ENCODE measurements at places on chromosomes 7 and 10.

GRCh38 chr10:111379534-111380187 is 302.8 kb downstream of the ADRA2A start:
- no peak for DNase-seq

DNA sequence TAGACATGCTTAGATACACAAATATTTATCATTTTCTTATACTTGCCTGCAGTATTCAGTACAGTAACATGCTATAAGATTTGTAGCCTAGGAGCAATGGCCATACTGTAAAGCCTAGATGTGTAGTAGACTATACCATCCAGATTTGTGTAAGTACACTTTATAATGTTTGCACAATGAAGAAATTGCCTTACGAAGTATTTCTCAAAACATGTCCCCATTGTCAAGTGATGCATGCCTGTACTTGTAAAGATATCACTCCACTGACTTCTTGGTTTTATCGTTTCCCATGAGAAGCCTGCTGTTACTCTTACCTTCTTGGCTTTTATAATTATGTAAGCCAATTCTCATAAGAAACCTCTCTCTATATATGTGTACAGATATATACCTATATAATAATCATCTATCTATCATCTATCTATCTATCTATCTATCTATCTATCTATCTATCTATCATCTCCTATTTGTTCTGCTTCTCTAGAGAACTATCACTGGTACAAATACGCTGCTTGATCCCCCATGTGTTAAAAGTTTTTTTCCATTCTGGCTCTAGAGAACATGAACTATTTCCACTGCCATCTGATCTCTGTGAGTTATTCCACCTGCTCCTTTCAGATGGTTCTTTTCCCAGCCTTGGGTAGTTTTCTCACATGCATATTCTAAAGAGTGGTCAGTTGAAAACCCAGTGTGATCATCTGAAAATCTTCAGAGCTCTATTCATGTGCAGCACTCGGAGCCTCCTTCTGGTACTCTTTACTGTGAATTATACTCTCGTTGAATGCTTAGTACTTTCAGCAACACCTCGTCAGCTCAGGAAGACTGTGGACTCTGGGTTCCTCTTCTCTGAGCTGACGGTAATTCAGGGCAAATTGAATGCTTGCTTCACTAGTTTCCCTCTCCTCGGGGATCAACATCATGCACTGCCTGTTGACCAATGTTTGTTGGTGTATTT is 14.5 kb upstream of the VCL start:
- DNase-seq, result no peak

- DNase-seq, result peak; percentile 58
Observed at GRCh38 chr10:95506056-95506737, 55.0 kb downstream of the SORBS1 start.

DNA sequence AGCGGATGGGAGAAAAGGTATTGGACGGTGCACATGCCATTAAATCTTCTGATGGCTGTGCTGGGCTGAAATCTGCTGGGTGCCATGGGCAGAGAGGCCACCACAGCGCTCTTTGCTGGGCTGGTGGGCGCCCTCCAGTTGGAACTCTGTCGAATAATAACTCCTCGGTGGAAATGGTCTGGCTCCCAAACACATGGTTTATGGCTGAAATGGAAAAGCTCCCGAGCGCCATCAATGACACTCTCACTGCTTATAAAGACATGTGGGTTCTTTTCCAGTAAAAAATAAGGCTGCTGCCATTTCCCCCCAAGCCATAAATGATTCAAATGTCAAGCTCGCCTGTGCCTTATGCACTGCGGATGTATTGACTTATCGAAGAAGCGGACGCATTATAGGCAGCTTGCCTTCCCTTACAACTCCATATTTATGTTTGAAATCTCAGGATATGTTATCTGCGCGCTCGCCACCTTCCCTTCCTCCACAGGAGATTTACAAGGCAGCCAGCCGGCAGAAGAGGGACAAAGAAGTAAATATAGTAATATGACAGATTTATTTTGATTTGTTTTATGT is 239.0 kb upstream of the MKI67 start:
- DNase-seq, result no peak

- DNase-seq, result no peak
Observed at GRCh38 chr7:143516981-143517380, 39.3 kb downstream of the TAS2R41 start.

DNA sequence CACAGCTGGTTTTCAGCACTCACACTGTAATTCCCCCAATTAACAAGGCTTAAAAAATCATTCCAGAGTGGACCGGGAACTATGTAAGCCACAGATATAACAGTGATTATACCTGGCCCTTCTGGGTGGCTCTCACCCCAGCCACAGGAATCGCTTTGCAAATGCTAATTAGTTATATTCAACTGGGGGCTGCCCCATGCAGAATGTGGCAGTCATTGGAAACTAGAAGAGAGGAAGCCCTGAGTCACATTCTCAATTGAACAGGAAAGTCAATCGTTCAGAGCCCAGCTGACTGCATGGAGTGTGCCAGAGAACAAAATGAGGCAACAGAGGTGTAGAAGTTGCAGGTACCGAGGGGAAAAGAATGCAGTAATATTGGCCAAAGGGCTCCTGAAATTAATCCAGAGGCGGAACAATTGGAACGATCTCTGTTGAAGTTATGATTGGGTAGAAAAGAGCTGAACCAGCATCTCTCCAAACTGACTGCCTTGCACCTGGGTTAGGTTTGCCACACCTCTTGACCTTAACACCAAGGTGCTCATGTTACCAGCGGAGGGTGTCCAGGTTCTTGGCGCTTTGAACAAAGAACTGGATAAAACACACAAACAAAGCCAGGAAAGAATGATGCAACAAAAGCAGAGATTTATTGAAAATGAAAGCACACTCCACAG is 909.7 kb upstream of the AUTS2 start:
- DNase-seq, result peak; percentile 44

DNA sequence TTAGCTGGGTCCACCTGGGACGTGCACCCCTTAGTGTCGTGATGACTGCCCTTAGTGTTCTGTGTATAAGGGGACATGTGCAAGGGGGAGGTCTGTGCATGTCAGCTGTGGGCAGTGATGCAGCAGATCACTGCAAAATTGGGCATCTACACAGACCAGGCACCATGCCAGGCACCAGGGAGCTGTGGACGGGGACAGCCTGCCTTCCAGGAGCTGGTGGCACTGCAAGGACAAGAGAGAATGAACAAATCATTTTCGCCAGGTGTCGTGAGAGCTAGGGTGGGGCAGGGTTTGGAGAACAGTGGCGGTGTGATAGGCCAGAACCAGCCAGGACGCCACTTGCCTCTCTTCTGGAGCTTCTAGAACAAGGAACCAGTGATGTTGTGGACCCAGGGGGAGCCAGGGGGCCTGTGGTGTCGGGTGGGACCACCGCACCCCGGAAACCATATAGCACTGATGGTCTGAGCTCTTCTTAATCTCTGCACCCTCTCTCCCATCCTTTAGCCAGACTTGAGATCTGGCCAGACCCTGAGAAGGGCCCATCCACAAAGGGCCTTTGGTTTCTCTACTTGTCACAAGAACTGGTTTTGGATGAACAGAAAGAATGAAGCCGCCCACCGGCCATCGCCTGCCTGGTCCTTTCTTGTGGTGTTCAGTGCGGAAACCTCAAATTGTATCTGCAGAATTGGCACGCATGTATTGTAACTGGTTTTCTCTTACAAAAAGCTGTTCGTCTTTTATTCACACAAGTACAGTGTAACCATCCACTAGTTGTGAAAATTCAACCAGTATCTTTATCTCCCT is 30.7 kb downstream of the PRF1 start:
- DNase-seq, result no peak

- peak; percentile 53 for DNase-seq
Observed at GRCh38 chr10:10818082-10818481, 199.6 kb upstream of the CELF2 start.
